ENCODE measurements at places on chromosomes 12 and 14.

DNA sequence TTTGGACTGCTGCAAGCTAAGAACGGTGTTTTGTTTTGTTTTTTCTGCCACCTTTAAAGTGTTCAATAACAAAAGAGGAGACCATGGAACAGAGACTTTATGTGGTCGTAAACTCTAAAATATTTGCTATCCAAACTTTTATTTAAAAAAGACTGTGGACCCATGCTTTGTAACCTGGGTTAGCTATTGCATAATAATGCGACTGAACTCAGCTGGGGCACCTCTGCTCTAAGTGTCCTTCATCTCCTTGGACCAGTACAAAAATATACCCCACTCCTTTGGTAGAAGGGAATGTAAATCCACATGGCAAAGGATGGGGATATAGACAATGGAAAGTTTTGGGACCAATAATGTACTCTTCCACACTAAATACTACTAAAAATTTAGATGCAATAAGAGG, 65.5 kb downstream of the GPATCH2L start:
- no peak for DNase-seq

DNA sequence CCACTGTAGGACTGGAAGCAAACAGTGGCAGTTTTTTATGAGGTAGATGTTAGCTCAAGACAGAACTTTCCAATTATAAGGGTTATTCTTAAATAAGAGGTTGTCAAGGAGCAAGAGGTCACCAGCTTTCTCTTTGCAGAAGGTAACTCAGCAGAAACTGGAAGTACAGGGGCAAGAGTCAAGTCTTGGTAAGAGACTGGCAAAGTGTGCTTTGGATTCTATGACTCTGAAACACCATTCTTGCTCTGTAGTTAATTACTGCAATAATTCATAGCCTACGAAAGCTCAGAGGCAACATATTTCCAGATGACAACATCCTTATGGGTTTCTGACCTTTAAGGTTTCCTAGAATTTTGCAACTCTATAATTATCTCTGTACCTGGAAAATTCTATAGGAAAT, 51.3 kb downstream of the RMST start:
- DNase-seq: no peak

DNA sequence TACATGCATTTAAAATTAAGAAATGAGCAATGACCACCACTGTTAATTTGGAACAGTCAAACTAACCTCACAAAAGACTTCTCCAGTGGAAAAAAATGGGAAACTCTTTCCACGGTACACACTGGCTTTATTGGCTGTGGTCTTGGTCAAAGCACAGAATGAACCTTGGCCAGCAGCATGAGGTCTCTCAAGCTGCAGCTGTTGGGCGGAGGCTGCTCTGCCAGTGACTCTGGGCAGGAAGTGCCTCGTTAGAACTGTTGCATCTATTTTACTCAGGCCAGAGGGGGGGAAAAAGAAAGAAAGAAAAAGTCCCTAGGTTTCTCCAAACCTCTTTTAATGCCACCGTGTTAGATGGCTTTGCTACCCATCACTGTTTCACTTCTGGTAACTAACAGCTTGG, 279.8 kb upstream of the DIO2 start:
- no peak for DNase-seq

GRCh38 chr12:95700316-95700785, 90.2 kb downstream of the NTN4 start:
- DNase-seq: no peak

GRCh38 chr12:132003846-132004245, 54.1 kb downstream of the EP400 start:
- DNase-seq: no peak

All from activated CD8-positive, alpha-beta memory T cell treated with anti-CD3 and anti-CD28 coated beads for 4 hours (primary cell).